SK-N-DZ (cell line): ENCODE measurements at places on chromosomes 5 and 9.

GRCh38 chr9:111715471-111715870, 54.1 kb downstream of the GNG10 start:
- no peak for DNase-seq

DNA sequence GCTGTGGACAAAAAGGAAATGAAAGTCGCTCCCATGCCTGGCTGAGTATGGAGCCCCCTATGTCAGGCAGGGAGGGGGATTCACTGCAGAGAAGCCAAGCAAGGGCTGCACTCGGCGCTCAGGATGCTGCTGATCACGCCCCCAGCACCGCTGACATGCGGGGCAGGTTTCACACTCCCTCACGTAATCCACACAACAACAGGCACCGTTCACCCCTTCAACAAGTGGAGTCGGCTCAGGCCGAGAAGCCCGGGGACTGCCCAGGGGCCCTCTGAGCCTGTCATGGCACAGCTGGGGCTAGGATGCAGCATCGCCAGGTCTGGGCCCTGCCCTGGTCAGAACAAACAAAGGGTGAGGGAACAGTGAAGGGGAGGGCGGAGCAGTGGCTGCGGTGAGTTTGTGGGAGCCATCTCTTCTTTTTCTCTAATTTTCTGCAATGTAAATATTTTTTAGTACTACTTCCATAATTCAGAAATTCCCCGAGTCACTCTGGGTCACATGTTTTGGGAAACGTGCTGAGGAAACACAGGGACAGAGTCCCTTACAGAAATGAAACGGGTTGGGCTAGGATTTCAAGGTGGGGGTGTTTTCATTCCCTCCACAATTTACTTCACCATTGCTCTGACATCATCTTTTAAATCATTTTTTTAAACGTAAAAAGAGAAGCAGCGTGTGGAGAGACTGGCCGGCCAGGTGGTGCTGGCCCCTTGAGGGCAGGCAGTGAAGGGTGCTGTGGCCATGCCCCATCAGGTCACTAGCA, 49.8 kb downstream of the PRRT1B start:
- DNase-seq: no peak

GRCh38 chr5:149217096-149217802, 54.4 kb upstream of the AFAP1L1 start:
- DNase-seq: no peak

DNA sequence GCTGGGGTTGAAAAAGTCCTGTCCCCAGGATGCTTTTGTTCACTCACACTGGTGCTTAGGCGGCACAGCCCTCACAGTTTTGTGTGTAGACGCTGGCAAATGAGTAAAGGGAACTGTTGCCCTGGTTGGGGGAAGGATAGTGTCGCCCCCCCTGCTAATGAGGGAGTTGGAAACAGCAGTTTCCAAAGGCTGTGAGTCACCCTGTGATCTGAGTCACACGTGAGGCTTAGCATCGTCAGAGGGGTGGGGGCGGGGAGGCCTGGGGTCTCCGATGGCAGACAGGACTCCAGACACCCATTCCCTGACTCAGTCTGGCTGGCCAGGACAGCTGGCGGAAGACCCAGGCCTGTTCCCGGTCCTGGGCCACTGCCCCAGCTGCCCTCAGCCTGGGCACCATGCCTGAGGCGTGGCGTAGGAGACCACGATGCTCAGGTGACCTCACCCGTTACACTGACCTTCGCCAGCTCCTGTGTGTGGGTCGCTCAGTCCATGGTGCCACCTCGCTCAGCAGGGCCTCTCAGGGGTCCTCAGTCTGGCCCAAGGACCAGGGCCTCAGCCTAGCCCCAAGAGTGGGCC, 2.9 kb downstream of the DNAJB5 start:
- DNase-seq: no peak

DNA sequence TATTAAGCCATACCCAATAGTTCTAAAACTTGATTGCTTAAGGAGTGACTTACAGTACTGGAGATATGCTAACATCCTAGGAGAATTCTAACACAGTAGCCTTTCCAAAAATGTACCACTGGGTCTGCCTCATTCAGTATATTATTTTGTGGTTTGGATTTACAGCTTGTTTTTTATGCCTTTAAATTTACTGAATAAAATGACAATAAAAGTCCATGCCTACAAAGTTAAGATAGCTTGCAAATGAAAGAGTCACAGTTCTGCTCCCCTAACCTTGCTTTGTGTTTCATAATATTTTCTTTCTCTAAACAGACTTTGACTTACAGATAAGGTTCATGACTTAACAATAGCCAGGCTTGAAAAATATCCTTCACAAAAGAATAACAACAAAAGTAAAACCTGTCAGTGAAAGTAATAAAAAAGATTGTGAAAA, 951.1 kb upstream of the NUDT12 start:
- no peak for DNase-seq

DNA sequence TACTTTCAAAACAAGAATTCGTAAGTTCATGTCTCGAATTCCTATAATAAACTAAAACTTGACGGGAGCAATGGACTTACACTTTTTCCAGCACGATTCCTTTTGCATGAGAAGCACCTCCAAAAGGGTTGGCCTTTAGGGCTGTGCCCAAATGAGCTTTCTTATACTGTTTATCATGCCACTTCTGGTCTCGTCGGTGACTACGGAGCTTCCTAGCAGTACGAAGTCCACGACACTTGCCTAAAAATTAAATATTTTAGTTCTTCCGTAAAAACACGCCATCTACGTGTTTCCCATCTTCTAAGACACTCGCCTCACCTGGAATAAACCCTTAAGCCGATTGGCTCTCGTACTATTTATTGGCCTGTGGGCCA, 554 bp downstream of the RPS23 start:
- no peak for DNase-seq

DNA sequence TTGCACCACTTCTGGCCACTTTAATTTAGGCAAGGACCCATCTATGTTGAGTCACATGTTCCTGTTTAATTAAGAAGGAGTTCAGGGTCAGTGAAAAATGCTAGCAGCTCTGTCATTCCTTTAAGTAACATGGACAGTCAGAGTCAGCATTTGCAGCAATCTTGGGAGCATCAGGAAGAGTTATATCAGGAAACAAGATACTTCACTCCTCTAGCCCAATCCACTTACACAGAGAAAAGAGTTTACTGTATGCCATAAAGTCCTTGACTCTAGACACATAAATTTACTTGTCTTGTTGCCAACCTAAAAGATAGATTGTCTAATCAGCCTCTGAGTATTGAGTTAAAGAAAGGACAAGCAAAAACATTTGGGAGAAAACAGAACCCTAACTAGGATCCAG, 266.7 kb downstream of the PJA2 start:
- no peak for DNase-seq

DNA sequence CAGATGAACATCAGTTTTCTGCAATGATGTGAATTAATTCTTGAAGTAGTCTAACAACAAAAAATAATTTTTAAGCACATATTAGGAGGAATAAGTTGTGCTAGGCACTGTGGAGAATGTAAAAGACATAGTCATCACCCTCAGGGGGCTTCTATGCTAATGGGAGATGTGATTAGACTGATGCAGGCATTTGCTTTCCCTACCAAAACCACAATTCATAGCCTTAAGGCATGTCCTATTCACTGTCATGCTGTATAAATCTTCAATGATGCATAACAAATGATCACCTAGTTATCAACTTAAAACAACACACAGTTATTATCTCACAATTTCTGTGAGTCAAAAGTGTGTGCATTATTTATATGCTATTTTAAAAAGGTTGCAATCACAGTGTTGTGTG, 422.6 kb downstream of the MAN2A1 start:
- no peak for DNase-seq
